ENCODE measurements at places on chromosomes 16 and 17. TPM values are rescaled to one million over a fixed set of nuclear protein-coding genes. Genes with fewer than 3 reads are reported as not detected.

Gene FOXC2
- 2.4 TPM for total RNA-seq

Gene CDH11
- total RNA-seq: 3.3 TPM

Gene MYO15B
- total RNA-seq: 1.9 TPM

Gene KRTAP1-1
- total RNA-seq: not detected

Gene ST6GALNAC2
- 0.65 TPM for total RNA-seq

Gene CHST5
- not detected for total RNA-seq

Gene KRT39
- total RNA-seq: not detected

Gene SULT1A4
- total RNA-seq: 3.6 TPM

Gene ELP5
- total RNA-seq: 48.8 TPM

Gene KRT23
- not detected for total RNA-seq

Gene CCL4
- total RNA-seq: not detected

Gene MYO19
- 46.4 TPM for total RNA-seq

Gene DOC2B
- not detected for total RNA-seq

Gene RGS11
- total RNA-seq: 0.97 TPM

Gene ESRP2
- total RNA-seq: 0.15 TPM

Gene CACNA1G
- not detected for total RNA-seq

Gene TNFRSF12A
- 303 TPM for total RNA-seq

Gene TMEM235
- 0.46 TPM for total RNA-seq

Gene DPEP2
- total RNA-seq: not detected

Gene CD7
- not detected for total RNA-seq

Gene PABPN1L
- not detected for total RNA-seq

Gene KRTAP17-1
- total RNA-seq: not detected

Gene MT1G
- total RNA-seq: not detected

Measured in epithelial cell of umbilical artery (primary cell).